ENCODE measurements at places on chromosomes 6 and 20.

DNA sequence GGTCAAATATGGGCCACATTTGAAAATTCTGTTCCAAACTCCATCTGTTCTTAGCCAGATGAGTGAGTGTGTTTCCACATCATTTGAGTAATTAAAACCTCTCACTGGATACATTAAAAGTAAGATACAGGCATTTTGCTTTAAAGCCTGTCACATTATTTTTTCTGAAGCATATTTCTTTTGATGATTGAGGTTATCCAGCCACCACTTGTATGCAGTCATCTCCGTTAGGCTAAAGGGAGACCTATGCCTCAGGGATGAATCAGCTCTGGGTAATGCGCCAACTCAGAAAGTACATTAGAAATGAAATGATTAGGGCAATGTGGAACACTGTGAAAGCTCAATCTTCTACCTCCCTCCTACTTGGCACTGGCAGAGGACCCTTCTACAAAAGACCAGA lies 90.7 kb downstream of the SNAP25 start:
- no peak for DNase-seq

GRCh38 chr6:9085054-9085708 lies 649.8 kb upstream of the SLC35B3 start:
- DNase-seq = no peak

DNA sequence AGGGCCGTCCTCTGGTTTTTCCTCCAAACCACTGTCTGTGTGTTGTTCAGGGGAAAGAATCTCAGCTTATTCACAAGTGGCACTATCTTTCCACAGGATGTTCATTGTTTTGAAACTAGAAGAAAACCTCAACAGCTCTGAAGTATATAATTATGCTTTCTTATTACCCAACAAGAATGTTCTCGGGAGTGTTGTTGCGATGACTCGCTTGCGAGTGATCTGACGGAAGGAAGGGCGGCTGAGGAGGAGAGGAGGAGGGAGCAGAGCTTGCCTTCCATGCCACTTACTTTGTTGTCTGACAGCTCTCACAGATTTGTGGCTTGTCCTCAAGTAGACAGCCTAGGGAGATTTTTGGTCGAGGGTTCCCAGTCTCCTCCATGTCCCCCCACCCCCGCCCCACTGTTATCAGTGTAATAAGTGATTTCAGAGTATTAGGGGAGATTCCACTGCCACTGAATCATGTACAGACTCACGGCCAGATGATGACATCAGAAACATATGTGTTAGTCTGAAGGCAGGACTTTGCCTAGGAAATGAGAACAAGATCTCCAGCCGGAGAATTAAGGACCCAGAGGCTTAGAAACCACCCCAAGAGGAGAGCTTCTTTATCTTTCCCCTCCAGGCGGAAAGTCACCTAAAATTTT lies 80.7 kb upstream of the CCN6 start:
- no peak for DNase-seq

GRCh38 chr6:74585753-74586152 lies 620.1 kb downstream of the COL12A1 start:
- DNase-seq = no peak

GRCh38 chr6:153944201-153944600 lies 94.8 kb upstream of the OPRM1 start:
- DNase-seq = no peak

DNA sequence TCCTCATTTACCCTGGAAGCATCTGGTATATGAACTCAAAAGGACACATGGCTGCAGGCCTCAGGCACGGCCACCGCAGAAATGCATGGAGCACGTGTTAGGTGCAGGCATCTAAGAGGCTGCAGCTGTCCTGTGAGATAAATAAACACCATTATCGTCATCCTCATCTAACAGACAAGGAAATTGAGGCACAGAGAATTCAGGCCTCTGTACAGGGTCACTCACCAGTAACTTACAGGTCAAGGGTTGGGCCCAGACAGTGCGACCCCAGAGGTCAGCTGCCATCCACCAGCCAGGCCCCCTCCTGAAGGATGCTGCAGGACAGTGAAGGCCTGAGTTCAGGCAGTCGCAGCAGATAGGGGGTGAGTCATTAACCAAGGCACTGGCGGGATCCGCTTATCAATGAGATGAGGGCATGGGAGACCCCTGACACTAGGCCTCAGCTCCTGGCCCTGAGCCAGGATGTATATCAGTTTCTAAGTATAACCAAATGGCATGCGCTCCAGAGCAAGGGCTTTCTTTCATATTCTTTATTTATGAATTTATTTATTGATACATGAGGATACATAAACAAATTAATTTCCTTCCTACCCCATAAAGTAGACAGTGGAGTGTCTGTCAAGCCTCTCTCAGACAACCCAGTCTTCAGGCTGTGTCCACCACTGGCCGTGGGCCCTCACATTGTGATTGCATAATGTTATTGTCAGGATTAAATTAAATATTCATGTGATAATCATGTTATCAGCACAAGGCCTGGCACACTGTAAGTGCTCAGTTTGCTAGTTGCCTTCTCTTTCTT lies 316.9 kb downstream of the QKI start:
- no peak for DNase-seq

DNA sequence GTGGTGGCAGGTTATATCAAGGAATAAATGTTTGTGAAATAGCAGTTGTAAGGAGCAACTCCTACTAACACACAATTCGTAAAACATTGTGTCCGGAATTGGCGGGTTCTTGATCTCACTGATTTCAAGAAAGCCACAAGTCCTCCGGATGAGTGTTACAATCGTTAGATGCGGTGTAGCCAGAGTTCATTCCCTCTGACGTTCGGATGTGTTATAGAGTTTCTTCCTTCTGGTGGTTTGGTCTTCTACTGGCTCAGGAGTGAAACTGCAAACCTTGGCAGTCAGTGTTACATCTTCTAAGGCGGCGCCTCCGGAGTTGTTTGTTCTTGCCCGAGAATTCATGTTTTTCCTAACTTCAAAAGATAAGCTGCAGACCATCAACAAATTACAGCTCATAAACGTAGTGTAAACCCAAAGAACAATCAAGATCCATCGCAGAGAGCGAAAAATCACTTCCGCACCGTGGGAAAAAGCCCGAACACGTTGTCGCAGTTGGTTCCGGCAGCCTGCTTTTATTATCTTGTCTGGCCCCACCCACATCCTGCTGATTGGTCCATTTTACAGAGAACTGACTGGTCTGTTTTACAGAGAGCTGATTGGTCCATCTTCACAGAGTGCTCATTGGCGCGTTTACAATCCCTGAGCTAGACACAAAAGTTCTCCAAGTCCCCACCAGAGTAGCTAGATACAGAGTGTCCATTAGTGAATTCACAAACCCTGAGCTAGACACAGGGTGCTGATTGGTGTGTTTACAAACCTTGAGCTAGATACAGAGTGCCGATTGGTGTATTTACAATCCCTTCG lies 58.2 kb downstream of the TRIM27 start:
- no peak for DNase-seq

DNA sequence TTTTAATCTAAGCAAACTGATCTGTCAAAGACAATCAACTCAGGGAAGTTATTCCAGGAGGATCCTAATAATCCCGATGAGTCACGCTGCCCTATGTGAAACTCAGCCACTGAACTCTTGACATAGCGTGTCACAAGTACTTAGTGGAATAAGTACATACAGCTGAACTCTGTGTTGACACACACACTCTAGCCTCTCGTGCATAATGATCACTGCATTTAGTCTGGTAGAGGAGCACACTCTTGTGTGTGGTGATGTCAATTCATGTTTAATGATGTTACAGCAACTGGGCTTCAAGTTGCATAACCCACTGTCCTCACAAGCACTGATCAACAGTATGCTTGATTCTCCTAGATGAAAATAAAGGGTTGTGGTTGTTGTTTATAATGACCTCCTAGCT lies 148.3 kb downstream of the HACE1 start:
- no peak for DNase-seq

GRCh38 chr20:38642498-38642897 lies 40.9 kb downstream of the ARHGAP40 start:
- no peak for DNase-seq

DNA sequence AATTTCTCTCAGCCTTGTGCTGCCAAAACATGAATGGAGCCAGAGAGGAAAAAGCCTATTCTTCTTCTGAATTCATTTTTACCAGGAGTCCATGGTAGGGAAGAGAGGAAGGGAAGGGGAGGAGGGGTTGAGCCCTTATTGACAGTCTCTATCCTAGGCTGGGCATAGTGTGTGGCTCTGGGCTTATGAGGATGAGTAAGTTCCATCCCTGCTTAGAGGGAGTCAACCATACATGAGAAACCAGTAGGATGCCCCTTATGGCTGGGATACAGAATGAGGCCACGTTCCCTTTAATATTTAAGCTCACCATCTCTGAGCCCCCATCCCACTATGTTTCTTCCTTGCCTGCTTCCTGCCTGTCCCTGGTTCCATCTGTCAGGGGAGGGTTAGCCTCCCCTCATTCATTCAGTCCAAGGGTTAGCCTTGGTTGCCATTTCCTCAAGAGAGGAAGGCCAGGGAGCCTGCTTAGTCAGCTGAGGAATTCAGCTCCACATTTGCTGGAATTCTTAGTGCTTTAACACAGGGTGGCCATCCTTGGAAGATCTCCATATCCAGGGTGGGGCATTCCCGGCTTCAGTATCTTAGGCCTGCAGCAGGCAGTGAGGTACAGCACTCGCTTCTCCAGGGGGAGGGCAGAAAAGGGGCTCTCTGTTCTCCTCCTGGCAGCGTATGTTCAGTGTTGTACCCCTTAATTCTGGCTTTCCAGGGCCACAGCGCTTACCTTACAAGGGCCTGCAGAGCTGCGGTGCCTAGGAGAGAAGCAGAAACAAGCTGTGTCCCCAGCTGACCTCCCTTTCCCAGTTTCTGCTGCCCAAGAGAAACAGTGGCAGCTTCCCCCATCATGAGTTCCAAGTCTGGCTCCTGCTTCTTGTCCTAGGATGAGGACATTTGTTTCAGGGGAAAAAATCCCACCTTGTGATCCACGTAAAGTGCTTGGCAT lies 12.5 kb downstream of the SIRT5 start:
- DNase-seq = no peak

DNA sequence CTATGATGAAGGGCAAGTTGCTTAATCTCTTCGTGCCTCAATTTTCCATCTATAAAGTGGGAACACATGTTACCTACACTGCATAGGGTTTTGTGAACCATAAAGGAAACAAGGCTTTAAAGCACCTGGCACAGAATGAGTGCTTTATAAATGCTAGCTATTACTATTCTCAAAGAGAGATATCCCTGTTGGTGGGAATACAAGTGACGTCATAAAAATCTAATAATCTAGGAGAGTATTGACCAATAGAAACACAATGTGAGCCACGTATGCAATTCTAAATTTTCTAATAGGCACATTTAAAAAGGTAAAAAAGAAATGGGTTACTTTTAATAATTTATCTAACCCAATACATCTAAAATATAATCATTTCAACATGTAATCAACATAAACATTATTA lies 316.4 kb downstream of the PTPRT start:
- no peak for DNase-seq

DNA sequence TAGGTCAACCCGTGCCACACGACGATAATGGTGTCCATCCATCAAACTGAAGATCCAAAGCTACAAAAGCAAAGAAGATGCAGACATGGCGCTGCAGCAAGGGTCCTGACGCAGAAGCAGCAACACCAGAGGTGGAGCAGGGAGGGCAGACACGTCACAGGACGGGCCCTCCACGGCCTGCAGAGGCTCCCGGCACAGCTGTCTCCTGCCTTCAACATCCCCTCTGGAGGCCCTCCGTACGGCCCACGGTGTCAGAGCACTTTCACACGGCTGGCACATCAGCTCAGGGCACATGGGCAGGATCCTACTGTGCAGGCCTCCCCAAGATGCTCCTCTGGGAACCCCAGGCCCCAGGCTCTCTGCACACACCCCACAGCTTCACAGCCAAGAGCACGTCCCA lies 37.6 kb downstream of the WDR27 start:
- DNase-seq = no peak

GRCh38 chr6:80508885-80509630 lies 402.6 kb downstream of the BCKDHB start:
- DNase-seq = no peak

- DNase-seq = no peak
Measured at GRCh38 chr20:2394411-2395055, 13.8 kb downstream of the TGM6 start.

DNA sequence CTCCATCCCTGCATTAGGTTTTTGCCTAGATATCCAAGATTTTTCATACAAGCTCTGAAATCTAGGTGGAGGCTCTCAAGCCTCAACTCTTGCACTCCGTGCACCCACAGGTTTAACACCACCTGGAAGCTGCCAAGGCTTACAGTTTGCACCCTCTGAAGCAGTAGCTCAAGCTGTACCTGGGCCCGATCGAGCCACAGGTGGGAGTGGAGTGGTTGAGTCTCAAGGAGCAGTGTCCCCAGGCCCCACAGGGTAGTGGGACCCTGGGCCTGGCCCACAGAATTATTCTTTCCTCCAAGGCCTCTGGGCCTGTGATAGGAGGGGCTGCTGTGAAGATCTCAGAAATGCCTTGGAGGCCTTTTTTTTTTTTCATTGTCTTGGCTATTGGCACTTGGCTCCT lies 973.5 kb upstream of the MAP3K7 start:
- DNase-seq = no peak

- DNase-seq = no peak
Measured at GRCh38 chr20:42338294-42339201, 720.4 kb upstream of the CHD6 start.

- DNase-seq = no peak
Measured at GRCh38 chr6:147936703-147937470, 405.8 kb upstream of the SASH1 start.

- no peak for DNase-seq
Measured at GRCh38 chr20:53329781-53330180, 263.9 kb downstream of the ZNF217 start.

- no peak for DNase-seq
Measured at GRCh38 chr6:134519465-134519864, 201.6 kb upstream of the SGK1 start.

DNA sequence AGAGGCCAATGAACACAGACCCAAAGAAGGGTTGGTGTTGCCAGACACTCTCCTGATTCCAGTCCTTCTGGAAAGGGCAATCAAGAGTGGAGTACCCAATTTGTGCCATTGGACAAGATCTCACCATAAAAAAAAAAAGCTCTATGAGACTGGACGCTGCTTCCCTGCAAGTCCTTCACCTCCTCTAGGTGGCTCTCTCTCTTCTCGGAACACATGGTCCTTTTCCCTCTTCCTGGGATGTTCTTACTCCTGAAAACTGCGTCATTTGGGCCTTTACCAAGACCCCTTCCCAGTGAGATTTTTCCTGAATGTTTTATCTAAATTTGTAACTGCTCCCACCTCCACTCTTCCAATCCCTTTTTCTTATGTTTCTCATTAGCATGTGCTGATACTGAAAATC lies 280.8 kb downstream of the FOXA2 start:
- no peak for DNase-seq

GRCh38 chr6:37257320-37257633 lies 295 bp upstream of the TBC1D22B start:
- no peak for DNase-seq

DNA sequence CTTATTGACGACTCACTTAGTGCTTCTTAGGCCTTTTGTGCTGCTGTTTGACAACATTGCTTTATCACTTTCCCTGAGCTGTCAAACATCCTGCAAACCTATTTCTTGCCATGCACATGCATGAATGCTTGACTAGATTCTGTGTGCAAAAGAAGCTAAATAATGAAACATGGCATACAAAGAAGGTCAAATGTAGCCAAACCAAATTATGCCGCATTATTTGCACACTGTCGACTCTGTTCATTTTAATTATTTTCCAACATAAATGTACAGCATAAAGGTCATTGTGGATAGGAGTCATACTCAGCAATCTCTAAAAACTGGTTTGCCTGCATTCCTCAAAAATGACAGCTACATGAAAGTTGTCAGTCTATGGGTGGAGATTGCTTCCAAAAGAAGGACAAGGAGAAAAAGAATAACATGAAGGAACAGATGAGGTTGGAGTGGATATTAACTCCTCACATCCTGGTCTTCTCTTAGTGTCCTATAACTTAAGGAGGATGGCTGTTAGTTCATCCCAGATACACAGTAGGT lies 123.1 kb upstream of the STXBP5 start:
- DNase-seq = no peak
